CD4-positive, alpha-beta T cell (primary cell): ENCODE measurements at places on chromosomes 16 and 17.

DNA sequence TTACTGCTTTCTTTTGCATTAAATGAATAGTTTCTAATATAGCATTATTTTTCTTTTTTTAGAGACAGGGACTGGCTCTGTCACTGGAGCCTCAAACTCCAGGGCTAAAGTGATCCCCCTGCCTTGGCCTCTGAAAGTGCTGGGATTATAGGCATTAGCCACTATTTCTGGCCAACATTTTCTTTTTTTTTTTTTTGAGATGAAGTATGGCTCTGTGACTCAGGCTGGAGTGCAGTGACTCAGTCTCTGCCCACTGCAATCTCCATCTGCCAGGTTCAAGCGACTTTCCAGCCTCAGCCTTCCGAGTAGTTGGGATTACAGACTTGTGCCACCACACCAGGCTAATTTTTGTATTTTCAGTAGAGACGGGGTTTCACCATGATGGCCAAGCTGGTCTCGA lies 2.0 kb upstream of the DUXB start:
- no peak for DNase-seq

GRCh38 chr17:68368387-68368786 lies 77.1 kb downstream of the ARSG start:
- no peak for DNase-seq

- DNase-seq: no peak
These were observed 3.5 kb upstream of the CES4A start for GRCh38 chr16:66984892-66985311.

DNA sequence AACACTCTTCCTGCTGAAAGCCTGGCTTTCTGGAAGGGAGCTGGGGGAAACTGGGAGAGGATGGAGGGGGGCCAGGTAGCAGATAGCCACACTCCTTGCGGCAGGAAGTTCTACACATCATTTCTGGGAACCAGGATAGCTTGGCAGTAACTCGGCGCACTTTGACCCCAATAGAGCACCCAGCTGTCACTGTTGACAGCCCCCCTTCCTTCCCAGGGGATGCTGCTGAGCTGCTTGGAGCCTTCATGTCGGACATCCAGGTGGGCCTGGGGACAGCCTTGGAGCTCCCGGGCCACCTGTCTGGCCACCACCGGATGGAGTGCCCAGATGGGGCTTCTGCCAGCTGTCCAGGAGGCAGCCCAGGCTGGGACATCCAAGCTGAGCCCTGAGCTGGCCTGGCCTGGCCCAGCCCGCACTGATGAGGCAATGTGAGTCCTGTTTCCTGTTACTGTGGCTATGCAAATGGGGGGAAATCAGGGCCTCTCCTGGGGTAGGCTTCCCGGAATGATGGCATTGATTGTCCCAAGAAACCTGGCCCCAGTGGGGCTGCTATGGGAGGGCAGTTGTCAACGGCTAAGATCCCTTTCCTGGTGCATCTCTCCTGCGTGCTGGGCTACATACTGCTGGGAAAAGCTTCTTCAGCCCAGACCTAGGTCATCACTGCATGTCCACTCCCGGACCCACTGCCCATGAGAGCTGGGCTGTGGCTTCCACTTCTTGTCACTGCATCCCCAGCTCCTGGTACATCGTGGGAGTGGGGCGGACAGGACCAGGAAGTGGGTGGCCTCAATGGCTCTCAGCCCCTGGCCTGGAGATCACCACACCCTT lies 50.0 kb downstream of the SOCS1 start:
- no peak for DNase-seq

DNA sequence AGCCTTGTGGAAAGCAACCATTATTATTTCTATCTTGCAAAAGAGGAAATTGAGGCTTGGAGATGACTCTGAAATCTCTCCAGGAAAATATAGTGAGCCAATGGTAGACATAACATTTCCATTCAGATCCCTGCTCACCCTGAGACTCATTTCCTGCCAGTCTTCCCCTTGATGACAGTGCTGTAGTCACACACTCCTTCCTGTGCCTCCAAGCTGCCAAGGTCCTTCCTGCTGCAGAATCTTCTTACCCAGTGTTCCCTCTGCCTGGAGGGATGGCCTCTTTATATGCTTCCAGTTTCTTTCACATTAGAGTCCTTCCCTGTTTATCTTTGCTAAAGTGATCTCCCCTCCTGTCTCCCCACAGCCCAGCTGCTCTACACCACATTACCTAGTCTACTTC lies 648.1 kb downstream of the TOX3 start:
- no peak for DNase-seq

DNA sequence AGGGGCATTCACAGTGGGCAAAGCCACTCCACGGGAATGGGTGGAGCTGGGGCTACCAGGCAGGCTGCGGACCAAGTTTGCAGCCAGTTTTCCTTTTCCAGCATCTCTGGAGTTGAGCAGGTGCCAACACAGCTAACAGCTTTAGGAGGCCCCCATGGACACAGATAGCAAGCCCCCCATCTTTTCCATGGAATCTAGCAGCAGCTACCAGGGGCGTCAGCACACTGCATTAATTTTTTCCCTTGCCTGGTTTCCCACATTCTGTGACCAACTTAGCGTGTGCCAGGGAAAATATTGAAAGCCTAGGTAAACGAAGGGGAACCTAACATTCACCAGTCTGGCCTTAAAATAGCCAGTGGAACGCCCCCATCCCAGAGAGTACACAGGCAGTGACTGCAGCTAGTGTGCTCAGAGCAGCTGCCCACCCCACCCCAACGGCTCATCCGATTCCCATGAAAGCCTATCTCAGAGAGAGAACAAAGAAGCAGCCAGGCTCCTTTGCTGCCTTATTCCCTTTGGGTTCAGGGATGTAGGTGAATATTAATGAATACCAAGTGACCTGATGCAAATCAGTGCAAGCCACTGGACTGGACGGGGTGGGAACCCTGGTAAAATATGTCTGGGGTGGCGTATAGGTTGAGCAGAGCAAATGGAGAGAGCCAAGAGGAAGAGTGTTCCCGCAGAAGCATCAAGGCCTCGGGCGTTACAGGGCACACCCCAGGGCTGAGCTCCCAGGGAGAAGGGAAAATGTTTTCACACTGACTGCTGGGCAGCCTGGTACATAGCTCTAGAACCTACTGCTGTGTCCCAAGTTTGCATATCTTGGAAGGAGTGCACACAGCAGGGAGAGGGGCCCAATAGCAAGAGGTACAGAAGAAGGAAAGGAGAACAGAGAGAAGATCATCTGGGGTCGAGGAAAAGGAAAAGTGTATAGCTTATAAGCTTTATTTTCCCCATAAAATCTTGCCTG lies 73.9 kb upstream of the SOX9 start:
- no peak for DNase-seq

DNA sequence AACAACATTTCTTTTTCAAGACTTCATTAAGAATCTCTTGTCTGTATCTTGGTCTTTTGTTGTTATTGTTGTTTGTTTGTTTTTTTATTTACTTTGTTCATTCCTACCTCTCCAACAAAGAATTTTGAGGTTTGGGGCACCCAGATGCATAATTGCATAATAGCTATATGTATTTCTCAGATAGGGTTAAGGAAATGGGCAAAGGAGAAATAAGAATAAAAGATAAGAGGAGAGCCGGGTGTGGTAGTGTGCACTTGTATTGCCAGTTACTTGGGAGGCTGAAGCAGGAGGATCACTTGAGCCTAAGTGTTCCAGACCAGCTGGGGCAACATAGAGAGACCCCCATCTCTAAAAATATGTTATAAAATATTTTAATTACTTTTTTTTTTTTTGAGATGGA lies 30.5 kb downstream of the CDH1 start:
- no peak for DNase-seq

GRCh38 chr16:32116080-32116479 lies 137.0 kb upstream of the TP53TG3D start:
- no peak for DNase-seq

DNA sequence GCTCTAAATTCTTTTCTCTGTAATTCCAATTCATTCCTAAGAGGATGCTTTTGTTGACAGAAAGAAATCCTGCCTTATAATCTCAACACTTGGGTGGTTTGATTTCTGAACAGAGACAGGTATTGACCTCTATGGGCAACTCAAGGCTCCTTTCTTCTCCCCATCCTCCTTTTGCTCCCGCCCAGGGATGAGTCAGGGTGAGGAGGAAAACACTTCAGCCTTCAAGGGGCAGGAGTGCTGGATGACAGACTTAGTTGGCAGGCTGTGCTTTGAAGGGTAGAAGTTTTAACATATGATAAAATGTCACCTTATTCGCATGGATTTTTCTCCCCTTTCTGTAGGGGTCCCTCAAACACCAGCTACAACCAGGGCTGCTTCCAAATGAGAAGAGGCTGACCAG lies 16.7 kb upstream of the TOM1L1 start:
- DNase-seq: no peak

- DNase-seq: no peak
These were observed 238.3 kb downstream of the CCDC182 start for GRCh38 chr17:57506774-57507127.

DNA sequence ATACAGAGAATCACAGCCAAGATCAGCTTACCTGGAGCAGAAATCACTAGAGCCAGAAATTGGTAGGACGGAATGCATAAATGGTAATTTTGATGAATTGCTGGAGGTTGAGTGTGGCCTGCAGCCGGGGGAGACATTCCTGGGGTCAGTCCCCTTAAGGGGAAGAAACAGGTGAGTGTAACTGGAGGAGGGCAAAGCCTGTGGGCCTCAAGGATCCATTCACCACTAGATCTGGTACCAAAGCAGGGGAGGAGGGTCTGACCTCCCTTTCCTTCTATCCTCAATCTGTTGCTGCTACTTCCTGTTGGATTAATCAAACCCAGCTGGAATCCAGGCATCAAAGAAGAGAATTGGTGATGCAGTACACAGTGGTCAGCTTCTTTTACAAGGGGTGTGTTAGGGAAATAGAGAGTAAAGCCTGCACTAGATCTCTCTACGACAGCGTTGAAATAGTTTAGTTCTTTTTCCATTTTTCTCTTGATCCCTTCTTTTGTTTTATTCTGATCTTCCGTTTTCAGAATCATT lies 8.6 kb upstream of the ABCA9 start:
- no peak for DNase-seq

GRCh38 chr17:1563786-1564613 lies 1.4 kb upstream of the PITPNA start:
- no peak for DNase-seq

DNA sequence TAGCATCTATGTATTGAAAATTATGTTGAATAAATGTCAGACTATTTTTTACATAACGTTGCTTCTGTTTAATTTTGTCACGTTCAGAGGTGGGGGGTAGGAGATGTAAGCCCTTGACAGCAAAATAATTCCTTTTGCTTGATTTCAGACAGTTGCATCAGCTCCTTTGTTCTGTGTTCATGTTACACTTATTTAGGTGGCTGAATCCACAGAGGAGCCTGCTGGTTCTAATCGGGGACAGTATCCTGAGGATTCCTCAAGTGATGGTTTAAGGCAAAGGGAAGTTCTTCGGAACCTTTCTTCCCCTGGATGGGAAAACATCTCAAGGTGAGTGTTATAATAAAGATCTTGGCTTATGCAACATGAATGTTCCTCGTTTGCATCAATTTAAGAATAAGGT lies 4.5 kb downstream of the HERPUD1 start:
- DNase-seq: no peak

- DNase-seq: no peak
These were observed 13.3 kb downstream of the SOCS1 start for GRCh38 chr16:11242658-11243057.

GRCh38 chr16:49821614-49822282 lies 34.2 kb downstream of the ZNF423 start:
- DNase-seq: no peak

DNA sequence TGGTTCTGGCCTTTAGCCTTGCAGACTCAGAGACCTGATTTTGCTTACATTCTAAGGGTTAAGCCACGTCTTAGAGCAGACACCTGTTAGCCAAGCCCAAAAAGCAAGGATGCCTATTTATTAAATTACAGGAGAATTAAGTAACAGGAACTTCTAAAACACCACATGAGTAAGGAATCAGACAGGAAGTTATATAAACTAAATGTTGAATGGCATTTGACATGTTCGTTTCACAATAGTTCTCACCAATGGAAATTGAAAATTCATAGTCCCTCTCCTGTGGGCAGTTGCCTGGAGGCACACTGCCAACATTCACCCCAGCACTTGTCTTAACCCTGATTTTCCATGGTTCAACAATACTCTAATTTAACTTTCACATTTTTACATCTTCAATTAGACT lies 9.0 kb downstream of the KRTAP9-7 start:
- DNase-seq: no peak

- DNase-seq: no peak
These were observed 2.6 kb downstream of the CDK5RAP3 start for GRCh38 chr17:47973541-47973940.

- DNase-seq: no peak
These were observed 7.1 kb upstream of the PIEZO1 start for GRCh38 chr16:88792078-88792550.

GRCh38 chr16:47247690-47248089 lies 103.9 kb upstream of the NETO2 start:
- DNase-seq: no peak

GRCh38 chr17:7561589-7562207 lies at the start of gene SENP3:
Gene SENP3 (plus strand): TSS chr17:7561919. CDS start chr17:7563077, 1,158 bp downstream.
- peak; percentile 90 for DNase-seq

- DNase-seq: no peak
These were observed 143.7 kb upstream of the RCVRN start for GRCh38 chr17:10048629-10049350.

- no peak for DNase-seq
These were observed 8.8 kb downstream of the ODAD4 start for GRCh38 chr17:41939044-41939692.

DNA sequence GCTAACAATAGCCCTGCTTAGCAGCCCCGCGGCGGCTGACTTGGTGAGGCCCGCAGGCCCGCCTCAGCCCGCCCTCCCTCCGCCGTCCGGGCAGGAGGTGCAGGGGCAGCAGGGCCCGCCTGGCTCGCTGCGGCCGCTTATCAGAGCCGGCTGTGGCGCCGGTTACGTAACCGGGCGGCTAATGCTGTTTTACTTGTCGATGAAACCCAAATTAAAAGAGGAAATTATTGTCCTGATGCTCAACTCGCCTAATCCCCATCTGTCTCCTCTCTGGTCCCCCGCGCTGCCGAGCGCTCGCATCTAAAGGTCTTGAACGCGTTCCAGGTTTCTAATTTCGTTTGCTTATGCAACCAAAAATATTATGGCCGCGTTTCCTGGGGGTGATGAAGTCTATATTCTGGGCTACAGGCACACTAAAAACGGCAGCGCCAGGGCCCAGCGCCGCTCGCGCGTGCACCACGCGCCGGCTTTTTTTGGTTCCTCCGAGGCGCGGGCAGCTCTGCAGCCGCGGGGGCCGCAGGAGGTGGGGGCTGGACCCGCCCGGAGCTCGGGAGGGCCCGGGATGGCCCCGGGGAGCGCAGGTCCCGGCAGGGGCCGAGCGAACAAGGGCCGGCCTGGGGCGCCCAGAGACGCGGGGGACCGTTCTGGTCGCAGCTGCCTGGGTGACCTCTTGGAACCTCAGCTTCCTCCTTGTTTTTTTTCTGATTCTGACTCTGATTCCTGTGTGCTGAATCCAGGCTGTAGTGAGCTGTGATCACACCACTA lies 65.2 kb upstream of the TOB1 start:
- peak; percentile 31 for DNase-seq

- DNase-seq: no peak
These were observed 16.9 kb downstream of the HASPIN start for GRCh38 chr17:3740611-3741073.

- DNase-seq: no peak
These were observed 20.6 kb downstream of the SSH2 start for GRCh38 chr17:29909236-29910003.

GRCh38 chr16:49478107-49478506 lies 104.5 kb downstream of the C16orf78 start:
- DNase-seq: no peak
